MM.1S (cell line): ENCODE measurements at places on chromosomes 5 and 9.

DNA sequence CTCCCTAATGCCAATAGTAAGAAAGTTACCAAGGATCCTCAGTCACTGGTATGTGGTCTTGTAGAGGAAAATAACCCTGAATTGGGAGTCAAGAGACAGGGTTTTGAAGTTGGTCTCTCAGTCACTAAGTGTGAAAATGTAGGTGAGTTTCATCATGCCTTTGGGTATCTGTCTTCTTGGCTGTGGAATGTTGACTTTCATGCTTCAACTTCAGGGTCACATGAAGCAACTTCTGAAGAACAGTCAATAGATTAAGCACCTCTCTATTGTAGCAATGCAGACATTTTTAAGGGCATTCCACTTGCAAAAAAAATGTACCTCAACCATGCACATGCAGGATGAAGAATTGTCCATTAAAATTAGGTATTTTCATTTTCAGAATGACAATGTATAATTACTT is 194.6 kb downstream of the CSNK1G3 start:
- H3K4me1 ChIP-seq, result no peaks in the 10 kb centered on the region
- no peak overlapping the region for H3K4me3 ChIP-seq
- DNase-seq, result no peak
- no peaks in the 10 kb centered on the region for H3K27me3 ChIP-seq

- H3K4me1 ChIP-seq, result peaks cover 72% of the 10 kb centered on the region
- no peak overlapping the region for H3K4me3 ChIP-seq
- H3K36me3 ChIP-seq, result peaks cover 13% of the 10 kb centered on the region; the same call in 1 of the 2 replicates
These were observed 5.7 kb downstream of the CCDC69 start for GRCh38 chr5:151218177-151218576.

DNA sequence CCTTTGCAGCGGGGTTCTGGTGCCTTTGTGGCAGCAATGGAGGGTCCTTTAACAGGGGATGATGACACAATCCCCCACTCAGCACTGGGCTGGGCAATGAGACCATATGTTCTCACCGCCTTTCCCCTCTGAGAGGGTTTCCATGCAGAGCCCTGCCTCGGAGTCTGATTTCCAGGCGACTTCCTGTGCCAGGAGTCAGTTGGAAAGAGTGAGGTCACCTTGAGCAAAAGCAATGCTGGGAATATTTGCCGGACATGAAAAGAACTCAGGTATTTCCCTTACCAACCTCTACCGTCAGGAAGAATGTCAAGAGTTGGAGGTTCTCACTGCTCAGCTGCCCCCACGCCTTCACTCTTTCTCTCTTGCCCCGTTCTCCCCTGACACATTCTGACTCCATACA is 284.2 kb upstream of the IRX1 start:
- H3K27me3 ChIP-seq, result no peaks in the 10 kb centered on the region
- DNase-seq, result no peak
- H3K27ac ChIP-seq, result no peak overlapping the region
- H3K36me3 ChIP-seq, result no peaks in the 10 kb centered on the region

DNA sequence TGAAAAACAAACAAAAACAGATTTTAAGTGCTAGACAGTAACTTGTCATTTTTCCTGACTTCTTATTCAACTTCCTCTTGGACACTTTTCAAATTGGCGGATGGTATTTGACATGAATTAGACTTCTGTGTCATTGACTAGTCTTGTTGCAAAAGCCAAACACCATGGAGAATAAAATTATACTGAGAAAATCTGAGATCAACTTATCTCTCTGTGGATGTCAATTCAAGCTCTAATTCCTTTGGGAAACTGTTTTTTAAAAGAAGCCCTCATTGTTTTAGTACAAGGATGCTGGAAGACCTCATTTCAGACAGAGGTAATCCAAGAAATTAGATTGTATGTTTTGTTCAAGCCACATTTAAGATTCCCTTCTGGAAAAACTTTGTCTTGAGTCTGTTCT is 831.0 kb downstream of the SEMA5A start:
- DNase-seq, result no peak
- no peak overlapping the region for H3K27ac ChIP-seq
- no peaks in the 10 kb centered on the region for H3K27me3 ChIP-seq
- H3K4me3 ChIP-seq, result no peak overlapping the region
- H3K4me1 ChIP-seq, result no peaks in the 10 kb centered on the region

DNA sequence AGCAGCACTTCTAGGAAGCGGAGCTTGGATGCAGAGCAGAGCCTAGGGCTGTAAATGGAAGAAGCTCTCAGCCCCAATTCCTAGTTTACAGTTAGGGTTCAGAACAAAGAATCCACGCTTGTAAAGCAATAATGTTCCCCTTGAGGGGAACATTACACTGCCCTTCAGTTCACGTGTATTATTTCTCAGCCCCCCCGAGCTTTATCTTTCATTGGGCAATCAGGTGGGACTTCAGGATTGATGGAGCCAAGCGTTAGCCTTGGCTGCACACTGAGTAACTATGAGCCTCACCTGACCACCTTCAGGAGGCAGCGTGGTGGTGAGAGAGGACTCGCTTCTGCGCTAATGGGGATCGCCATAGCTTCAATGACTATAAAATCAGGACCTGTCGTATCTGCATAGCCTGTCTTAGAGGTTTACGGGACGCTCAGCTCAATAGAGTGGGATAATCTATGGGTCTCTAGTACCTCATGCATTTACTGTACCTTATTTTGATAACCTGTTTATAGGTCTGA is 157.0 kb upstream of the RASEF start:
- no peaks in the 10 kb centered on the region for H3K36me3 ChIP-seq
- no peak for DNase-seq
- H3K4me1 ChIP-seq, result 0 out of 2 replicates have a peak, but pooled peaks cover 3% of the 10 kb centered on the region
- peak overlapping the region; percentile 44 for H3K4me3 ChIP-seq
- H3K27ac ChIP-seq, result no peak overlapping the region

- H3K36me3 ChIP-seq, result no peaks in the 10 kb centered on the region
- no peaks in the 10 kb centered on the region for H3K27me3 ChIP-seq
- no peak overlapping the region for H3K27ac ChIP-seq
- no peak overlapping the region for H3K4me3 ChIP-seq
- no peaks in the 10 kb centered on the region for H3K4me1 ChIP-seq
These were observed 25.2 kb downstream of the KDM4C start for GRCh38 chr9:6782981-6783380.

GRCh38 chr5:52466749-52467520 is 320.8 kb upstream of the ITGA1 start:
- DNase-seq, result no peak
- H3K36me3 ChIP-seq, result no peaks in the 10 kb centered on the region
- no peak overlapping the region for H3K4me3 ChIP-seq

GRCh38 chr9:73531658-73532057 is 380.0 kb downstream of the ANXA1 start:
- no peak overlapping the region for H3K4me3 ChIP-seq
- no peaks in the 10 kb centered on the region for H3K36me3 ChIP-seq
- H3K27me3 ChIP-seq, result no peaks in the 10 kb centered on the region
- DNase-seq, result peak; percentile 60

DNA sequence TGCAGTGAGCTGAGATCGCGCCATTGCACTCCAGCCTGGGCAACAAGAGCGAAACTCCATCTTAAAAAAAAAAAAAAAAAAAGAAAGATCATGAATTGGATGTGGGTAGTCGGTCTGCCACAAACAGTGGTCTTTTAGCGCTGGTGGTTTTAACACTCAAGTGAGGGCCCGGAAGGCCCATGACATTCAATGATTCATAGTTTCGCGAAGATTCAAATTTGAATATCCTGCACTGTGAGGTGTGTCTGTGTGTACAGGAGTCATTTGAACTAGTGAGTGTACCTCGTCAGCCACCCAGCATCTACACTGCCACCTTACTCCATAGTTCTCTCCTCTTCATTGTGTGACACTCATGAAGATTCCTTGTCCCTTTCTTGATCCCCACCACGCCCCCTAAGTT is 41.3 kb downstream of the CFAP77 start:
- H3K27ac ChIP-seq, result no peak overlapping the region
- H3K4me3 ChIP-seq, result no peak overlapping the region
- no peaks in the 10 kb centered on the region for H3K36me3 ChIP-seq
- no peaks in the 10 kb centered on the region for H3K4me1 ChIP-seq
- DNase-seq, result no peak

DNA sequence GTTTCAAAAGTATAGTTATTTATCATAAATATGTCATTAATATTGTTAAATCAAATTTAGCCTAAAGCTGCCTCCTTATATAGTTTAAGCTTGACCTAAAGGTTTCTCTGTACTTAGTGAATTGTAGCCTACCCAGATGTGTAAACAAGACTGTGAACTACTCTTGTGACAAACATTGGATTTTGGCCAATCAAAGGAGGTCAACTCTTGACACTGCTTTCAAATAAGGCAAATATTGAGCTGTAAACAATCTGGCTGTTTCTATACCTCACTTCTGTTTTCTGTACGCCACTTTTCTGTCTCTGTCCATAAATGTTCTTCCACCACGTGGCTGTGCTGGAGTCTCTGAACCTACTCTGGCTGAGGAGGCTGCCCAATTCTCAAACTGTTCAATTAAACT is 51.2 kb downstream of the FXN start:
- no peak overlapping the region for H3K27ac ChIP-seq
- DNase-seq, result no peak
- no peaks in the 10 kb centered on the region for H3K27me3 ChIP-seq
- H3K36me3 ChIP-seq, result no peaks in the 10 kb centered on the region
- no peaks in the 10 kb centered on the region for H3K4me1 ChIP-seq

GRCh38 chr5:96816411-96816939 is 8.7 kb upstream of the ERAP1 start:
- peaks cover 15% of the 10 kb centered on the region for H3K4me1 ChIP-seq
- H3K36me3 ChIP-seq, result no peaks in the 10 kb centered on the region
- DNase-seq, result peak; percentile 98
- peak overlapping the region; percentile 57 for H3K4me3 ChIP-seq

GRCh38 chr5:107668154-107669095 is 2.3 kb downstream of the EFNA5 start:
- no peaks in the 10 kb centered on the region for H3K36me3 ChIP-seq
- no peaks in the 10 kb centered on the region for H3K27me3 ChIP-seq
- no peak overlapping the region for H3K27ac ChIP-seq
- no peak overlapping the region for H3K4me3 ChIP-seq
- H3K4me1 ChIP-seq, result no peaks in the 10 kb centered on the region

DNA sequence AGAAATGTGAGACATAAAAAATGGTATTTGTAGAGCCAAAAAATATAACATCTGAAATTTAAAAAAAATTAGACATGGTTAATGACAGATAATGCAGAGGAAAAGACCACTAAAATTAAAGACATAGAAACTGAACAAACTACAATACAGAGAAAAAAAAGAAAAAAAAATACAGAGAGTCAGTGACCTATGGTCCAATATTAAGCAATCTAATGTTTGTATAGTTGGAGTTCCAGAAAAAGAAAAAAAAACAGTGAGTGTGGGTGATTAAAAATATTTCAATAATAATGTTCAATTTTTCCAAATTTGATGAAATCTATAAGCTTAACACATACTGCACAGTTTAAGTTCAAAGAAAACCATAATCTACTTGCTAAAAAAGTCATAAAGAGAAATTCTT is 207.6 kb downstream of the MPDZ start:
- H3K36me3 ChIP-seq, result no peaks in the 10 kb centered on the region
- no peaks in the 10 kb centered on the region for H3K4me1 ChIP-seq
- no peak overlapping the region for H3K27ac ChIP-seq
- no peaks in the 10 kb centered on the region for H3K27me3 ChIP-seq
- H3K4me3 ChIP-seq, result no peak overlapping the region

- DNase-seq, result no peak
- no peaks in the 10 kb centered on the region for H3K4me1 ChIP-seq
- H3K36me3 ChIP-seq, result no peaks in the 10 kb centered on the region
These were observed 164.2 kb upstream of the PTGER4 start for GRCh38 chr5:40515476-40515875.

- H3K27me3 ChIP-seq, result no peaks in the 10 kb centered on the region
- no peak overlapping the region for H3K27ac ChIP-seq
- H3K36me3 ChIP-seq, result no peaks in the 10 kb centered on the region
These were observed 244.4 kb upstream of the ADRA1B start for GRCh38 chr5:159671886-159672285.

- no peaks in the 10 kb centered on the region for H3K36me3 ChIP-seq
- H3K4me1 ChIP-seq, result peaks cover 3% of the 10 kb centered on the region
- H3K27me3 ChIP-seq, result no peaks in the 10 kb centered on the region
These were observed 2.7 kb upstream of the ANP32B start for GRCh38 chr9:97980479-97980803.

DNA sequence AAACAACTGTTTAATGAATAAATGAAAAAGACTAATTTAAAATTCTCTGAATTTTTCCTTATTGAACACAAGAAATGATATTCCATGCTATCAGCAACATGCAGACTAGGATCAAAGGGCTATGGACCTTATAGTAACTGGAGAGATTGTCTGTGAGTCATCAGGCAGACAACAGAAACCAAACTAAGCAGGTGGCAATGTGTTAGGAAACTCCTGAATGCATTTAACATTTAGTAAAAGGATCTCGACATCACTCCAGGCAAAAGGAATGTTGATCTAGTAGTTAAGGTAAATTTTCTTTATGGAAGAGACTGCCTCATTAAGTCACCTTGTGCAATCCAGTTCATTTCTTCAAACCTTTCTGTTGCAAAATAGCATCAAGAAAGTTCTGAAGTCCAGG is 58.4 kb downstream of the ARL15 start:
- no peak overlapping the region for H3K4me3 ChIP-seq
- no peak overlapping the region for H3K27ac ChIP-seq
- peaks cover 12% of the 10 kb centered on the region for H3K4me1 ChIP-seq
- H3K36me3 ChIP-seq, result no peaks in the 10 kb centered on the region
- H3K27me3 ChIP-seq, result no peaks in the 10 kb centered on the region
- no peak for DNase-seq

DNA sequence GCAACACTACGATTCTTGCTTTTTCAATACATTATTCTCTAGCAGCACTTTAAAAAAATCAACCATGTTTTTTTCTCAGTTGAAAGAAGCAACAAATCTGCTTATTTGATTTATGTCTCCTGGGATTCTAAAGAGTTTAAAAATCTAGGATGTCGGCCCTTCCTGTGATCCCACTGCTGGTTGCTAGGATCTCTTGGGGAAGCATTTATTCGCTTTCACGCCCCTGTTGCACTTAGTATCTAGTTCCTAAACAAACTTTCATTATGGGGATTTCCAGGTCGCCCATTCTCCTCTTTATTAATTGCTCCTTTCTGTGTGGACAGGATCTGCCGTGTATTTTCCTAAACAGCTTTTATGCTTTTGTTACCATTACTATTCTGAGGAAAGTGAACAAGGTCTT is 313.5 kb downstream of the AGTPBP1 start:
- no peak overlapping the region for H3K27ac ChIP-seq
- H3K27me3 ChIP-seq, result no peaks in the 10 kb centered on the region
- H3K4me3 ChIP-seq, result no peak overlapping the region
- no peak for DNase-seq
- H3K36me3 ChIP-seq, result no peaks in the 10 kb centered on the region
- H3K4me1 ChIP-seq, result peaks cover 24% of the 10 kb centered on the region

- H3K27me3 ChIP-seq, result no peaks in the 10 kb centered on the region
- no peak for DNase-seq
- no peaks in the 10 kb centered on the region for H3K4me1 ChIP-seq
- H3K4me3 ChIP-seq, result no peak overlapping the region
- no peak overlapping the region for H3K27ac ChIP-seq
- H3K36me3 ChIP-seq, result no peaks in the 10 kb centered on the region
These were observed 30.8 kb downstream of the BTF3 start for GRCh38 chr5:73529081-73529480.

DNA sequence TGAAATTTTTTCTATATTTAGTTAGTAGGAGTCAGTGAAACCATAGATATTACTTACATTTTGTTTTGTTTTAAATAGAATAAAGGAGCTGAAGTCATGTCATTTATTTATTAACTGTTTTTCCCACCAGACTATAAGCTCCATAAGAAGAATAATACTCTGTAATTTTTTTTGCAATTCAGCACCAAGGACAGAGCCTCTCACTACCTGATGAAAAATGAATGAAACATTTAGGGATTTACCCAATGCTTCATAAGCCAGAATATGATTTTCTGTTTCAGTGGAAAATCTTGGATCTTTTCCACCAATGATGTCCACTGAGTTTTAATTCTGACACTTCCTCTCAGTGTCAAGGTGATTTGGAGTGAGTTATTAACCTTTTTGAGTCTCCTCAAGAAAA is 624.9 kb upstream of the GRAMD2B start:
- no peaks in the 10 kb centered on the region for H3K27me3 ChIP-seq
- no peaks in the 10 kb centered on the region for H3K4me1 ChIP-seq
- H3K4me3 ChIP-seq, result no peak overlapping the region
- no peaks in the 10 kb centered on the region for H3K36me3 ChIP-seq
